ENCODE measurements at places on chromosomes 4 and X.

GRCh38 chr4:167052631-167053091, 181.6 kb downstream of the SPOCK3 start:
- no peak for DNase-seq

DNA sequence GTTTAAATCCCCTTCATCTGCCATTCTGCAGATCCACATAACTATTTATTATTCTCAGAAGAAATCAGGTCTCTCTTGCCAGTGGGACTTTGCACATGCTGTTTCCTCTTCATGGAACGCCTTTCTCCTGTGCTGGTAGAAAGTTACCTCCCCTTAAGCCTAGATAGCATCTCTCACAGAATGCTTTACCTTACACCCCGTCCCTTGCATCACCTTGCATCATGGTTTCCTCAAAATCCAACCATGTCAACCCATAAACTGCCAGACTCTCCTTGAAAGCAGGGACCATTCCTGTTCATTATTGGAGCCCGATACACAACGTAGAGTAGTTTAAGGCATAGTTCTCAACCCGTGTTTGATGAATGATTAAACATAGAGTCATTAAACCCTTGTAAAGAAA, 396.2 kb upstream of the F9 start:
- DNase-seq, result no peak

DNA sequence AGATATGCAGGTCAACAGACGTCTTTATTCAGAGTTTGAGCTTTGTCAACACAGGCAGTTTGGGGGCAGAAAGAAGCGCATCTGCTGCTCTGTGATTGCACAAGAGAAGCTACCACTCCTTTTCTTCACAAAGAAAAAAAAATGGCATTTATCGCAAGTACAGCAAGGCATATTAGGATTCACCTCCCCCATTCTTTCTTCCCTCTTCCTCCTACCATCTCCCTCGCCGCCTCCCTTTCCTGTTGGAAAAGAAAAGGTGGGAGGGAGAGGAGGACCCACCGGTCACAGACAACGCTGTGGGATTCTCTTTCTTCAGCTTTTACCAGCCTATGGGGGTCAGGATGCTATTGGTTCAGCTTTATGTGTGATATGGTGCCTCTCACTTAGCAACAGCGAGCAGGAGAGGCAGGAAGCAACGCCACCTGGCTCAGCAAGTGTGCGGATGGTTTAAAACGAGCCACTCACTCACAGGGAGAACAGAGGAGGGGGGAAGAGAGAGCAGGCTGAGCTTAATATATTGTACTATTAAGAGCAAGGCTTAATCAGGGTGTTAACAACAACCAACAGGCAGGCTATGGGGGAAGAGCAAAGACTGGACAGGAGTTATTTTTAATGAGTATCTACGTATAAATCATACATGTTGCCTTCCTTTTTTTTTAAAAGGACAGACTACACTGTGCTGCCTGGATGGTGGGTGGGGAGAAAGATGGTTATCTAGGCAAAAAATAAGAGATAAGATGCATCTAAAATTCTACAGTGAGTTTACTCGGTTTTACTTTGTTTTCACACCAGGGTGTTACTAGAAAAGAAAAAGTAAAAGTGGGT, 104.7 kb downstream of the MAML3 start:
- peak; percentile 92 for DNase-seq

DNA sequence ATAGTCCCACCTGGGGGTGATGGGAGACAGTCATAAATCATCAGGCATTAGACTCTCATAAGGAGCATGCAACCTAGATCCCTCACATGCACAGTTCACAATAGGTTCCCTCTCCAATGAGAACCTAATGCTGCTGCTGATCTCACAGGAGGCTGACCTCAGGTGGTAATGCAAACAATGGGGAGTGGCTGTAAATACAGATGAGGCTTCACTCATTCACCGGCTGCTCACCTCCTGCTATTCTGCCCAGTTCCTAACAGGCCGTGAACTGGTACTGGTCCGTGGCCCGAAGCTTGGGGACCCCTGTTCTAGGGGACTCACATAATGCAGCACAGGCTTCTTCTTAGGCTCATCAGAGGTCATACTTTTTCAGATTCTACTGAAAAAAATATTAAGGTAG, 625.9 kb upstream of the AGA start:
- DNase-seq, result no peak

DNA sequence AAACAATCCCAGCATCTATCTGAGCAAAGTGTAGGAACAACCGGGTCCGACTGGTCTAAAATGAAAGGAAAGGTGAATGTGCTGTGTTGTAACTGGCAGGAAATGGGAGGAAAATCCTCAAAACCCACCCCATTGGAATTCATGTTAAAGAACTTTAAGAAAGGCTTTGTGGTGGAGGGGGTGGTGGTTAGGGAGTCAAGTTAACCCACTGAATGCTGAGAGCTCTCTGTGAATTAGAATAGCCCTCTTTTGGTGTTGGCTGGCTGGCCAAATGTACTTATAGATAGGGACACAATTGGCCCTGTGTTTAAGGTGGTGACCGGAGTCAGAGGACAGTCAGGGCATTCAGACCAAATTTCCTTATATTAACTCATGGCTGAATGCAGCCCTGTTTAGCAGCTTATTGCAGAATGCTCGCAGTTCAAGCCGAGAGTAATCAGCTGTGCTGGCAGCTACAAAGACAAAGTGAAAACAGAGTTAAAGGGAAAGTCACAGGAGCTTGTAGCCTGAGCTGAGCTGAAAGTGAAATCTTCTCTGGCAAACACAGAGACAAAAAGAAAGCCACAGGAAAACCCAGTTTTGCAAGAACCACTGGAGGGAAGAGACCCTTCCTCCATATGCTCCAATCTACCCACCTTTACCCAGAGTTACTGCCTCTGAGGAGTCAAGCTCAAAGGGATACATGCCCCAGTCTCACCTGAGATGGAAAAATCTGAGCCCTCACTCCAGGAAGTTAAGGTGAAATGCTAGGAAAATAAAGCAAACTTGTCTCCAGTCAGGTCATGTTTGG, 38.5 kb upstream of the UGT2B7 start:
- no peak for DNase-seq

DNA sequence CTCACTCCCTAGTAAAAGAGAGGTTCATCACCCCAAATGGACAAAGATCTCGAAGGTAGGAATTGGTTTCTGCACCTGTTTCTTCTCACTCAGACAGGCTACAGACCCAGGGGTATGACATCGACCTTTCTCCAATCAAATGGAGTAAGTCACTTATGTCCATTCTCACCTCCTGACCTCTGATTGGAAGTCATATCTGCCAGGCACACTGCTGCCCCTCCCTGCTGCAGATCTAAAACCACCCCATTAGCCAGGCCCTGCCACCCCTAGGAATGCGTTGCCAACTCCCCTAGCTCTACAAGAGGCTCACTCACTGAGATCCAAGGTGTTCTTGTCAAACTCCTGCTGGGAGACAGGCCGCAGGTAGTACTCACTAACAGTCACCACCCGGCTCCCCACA, 6.8 kb downstream of the GPKOW start:
- no peak for DNase-seq

GRCh38 chr4:48184882-48185281, 50.8 kb upstream of the TXK start:
- no peak for DNase-seq

DNA sequence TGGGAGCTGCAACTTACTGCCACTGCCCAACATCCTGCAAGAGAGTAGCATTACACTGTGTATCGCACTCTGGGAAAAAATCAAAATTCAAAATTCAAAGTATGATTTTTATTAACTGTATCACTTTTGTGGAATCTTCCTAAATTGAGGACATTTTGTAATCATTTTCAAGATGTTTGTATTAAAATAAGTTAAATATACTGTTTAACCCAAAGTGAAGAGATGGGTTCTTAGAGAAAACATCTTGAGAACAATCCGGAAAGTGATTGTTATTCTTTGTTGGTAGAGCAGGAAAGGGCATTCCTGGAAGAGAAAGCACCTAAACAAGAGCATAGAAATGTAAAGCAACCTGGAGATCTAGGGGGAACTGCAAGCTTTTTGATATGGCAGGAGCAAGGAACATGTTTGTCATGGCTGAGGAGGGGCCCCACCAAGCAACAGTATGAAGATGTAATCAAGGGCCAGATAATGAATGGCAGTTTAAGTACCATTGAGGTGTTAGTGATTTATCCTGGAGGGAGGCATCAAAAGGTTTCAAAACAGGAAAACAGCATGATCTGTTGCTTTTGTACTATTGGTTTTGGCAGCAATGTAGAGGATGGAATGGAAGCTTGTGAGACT, 14.1 kb upstream of the SEC24D start:
- DNase-seq, result no peak

GRCh38 chr4:17846266-17846665, 35.5 kb downstream of the NCAPG start:
- DNase-seq, result no peak

DNA sequence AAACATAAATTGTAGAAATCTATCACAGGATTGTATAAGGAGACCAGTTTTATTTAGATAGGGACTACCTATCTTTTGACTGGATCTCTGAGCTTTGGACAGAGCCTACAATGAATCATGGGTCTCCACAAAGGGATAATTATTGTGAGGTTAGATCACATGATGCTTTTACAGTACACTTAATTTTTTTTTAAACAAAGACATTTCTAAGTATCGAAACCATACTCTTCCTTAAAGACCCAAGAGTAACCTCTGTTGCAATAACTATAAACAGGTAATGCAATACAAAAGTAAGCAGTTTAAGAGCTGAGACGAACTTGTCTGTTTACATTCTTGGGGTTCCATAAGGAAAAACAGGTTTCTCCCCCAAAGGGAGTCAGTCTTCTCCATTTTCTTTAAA, 64.3 kb upstream of the GABRE start:
- no peak for DNase-seq

GRCh38 chrX:108090491-108091263, 665 bp downstream of the PSMD10 start:
- DNase-seq, result no peak

DNA sequence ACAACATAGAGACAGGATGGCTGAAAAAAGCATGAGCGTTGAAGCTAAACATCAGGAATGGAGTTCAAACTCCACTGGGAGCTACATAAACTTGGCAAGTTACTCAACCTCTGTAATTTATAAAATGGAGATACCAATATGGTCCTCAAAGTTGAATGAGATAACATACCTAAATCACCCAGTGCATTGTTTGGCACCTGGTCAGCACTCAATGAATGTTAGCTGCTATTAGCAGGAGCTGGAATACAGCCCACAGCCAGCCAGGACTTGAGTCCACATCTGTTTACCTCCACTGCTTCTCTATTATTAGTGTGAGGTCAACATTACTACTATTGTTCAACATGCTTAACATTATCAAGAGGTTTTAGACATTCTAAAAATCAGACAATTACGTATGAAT, 97.9 kb downstream of the NR3C2 start:
- DNase-seq, result no peak

GRCh38 chrX:15564981-15565579, 35.7 kb downstream of the ACE2 start:
- DNase-seq, result peak; percentile 52

DNA sequence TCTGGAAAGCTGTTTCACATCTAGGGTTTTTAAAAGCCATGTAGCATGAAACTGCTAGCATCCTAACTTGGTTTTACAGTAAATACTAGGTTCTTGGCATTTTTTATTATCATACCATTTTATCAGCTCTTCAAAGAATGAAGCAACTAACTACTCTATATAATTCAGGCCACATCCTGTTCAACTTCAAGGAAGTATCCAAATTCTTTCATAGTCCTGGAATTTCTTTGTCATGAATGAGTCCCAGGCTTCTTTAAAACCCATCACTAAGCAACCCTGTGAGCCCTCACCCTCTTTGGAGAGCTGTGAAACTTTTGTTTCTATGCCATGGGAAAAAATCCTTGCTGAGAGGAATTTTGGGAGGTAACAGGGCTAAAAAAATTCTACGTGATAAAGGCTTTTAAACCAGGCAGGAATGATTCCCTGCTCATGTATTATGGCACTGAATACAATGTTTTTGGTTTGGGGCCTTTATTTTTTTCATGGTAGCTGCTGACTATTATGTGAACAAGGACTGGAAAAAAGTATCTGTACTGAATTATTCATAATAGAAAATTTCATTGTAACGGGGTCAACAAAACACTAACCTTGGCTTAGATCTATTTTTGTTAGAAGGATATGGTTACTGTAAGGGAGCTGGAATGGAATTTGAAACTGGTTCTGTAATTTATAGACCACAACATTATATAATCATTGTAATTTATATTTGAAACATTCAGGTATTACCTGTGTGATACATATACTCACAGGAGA, 164.9 kb downstream of the DCTD start:
- DNase-seq, result no peak

GRCh38 chrX:54818221-54818620, 10.7 kb downstream of the MAGED2 start:
- no peak for DNase-seq

- no peak for DNase-seq
Observed at GRCh38 chr4:81609844-81610243, 138.1 kb upstream of the RASGEF1B start.

GRCh38 chr4:150345207-150345744, 236.7 kb upstream of the MAB21L2 start:
- DNase-seq, result no peak

Measured in NCI-H1092 (cell line).